ENCODE measurements at places on chromosomes 13 and 19.

DNA sequence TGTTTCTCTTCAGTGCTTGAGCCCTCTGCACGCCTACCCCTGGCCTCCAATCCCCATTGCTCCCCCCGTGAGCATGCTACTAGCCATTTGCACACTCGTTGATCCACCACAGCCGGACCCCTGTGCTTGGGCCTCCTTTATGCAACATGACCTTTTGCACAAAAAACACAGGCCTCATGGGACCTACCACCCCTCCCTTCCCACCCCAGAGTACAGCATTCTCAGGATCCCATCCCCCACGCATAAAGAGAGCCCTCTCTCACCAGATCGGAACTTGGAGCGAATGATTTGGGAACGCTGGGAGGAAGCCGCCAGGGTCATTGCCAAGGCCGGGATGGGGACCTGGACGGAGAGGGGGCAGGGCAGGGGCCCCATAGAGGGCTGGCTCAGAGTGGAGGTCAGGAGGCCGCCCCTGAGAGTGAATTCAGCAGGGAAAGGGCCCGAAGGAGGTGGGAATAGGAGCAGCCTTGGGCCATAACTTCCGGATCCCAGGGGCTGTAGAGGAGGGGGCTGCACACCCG lies 754 bp downstream of the MAMSTR start:
- no peak for DNase-seq

DNA sequence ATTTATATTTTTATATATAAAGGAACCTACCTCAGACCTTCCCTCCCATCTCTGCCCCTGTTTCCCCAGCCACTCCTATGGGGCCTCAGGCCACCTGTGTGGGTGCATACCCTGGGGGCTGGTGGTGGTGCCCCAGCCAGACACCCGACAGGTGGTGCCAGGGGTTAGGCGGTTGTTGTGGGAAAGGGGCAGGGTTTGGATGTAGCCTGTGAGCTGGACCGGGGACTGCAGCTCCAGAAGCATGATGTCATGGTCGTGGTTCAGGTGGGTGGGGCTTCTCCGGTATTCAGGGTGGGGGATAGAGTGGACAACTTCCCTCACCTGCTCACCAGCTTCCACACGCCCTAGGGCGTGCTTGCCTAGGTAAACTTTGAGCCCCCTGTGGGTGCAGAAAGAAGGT lies 5.2 kb downstream of the KLK13 start:
- no peak for DNase-seq

DNA sequence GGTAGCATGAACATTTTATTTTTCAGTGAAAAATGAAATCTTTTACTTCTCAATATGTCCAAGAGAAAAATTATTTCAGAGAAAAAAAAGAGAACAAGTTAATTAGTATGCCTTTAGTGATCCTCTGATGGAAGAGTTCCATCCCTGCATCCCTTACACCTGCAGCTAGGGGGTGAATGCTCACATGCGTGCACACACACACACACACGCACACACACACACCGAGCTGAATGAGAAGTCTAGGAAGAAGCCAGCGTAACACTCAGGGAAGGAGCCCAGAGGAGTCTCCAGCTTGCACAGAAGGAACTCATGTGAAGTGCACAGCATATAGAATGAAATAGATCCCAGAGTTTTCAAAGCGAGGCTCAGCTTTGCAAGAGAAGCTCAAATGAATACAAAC lies 510.5 kb downstream of the IRS2 start:
- DNase-seq: no peak

GRCh38 chr13:111341886-111342285 lies 21.4 kb downstream of the TEX29 start:
- no peak for DNase-seq

DNA sequence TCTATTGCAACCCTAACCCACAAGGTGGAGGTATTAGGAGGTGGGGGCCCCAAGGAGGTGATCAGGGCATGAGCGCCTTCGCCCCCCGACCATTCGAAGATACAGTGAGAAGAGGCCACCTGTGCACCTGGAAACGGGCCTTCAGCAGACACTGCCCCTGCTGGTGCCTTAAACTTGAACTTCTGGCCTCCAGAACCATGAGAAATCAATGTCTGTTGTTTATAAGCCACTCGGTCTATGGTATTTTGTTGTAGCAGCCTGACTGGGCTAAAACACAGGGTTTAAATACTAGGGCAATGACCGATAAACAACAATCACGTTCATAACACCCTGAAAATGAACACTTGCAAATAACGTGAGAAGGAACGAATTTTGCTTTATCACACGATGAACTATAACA lies 85.2 kb upstream of the USP29 start:
- no peak for DNase-seq

DNA sequence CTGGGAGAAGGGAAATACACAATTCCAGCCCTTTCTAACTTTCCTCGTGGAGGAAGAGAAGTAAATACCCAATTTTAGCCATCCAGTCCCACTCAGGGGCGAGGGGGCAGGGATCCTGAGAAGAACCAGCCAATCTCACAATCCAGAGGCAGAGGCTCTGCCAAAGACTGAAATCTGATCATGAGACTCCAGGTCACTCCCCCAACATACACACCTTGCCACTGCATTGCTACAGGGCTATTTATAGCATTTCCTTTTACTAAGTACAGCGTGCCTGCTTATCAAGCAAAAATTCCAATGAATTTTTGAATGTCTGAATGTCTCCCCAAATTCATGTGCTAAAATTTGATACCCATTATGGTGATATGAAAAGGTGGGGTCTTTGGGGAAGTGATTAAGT lies 1687.5 kb downstream of the EFNB2 start:
- no peak for DNase-seq

DNA sequence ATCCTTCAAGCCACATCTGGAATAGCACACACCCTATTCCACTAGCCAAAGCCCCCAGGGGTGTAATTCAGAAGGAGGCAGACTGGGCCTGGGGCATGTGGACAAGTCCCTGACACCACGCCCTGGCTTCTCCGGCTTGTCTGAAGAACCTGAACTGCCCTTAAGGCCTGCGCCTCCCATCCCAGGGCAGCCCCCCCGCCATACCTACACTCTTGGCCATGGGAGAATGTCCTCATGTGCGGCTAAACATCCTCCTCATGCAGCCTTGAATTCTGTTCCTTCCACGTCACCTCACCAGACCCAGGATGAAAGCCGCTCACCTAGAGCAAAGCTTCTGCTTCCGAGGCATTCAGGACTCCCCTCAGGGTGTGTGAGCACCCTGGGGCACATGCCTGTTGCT lies 24.3 kb upstream of the POU2F2 start:
- no peak for DNase-seq

DNA sequence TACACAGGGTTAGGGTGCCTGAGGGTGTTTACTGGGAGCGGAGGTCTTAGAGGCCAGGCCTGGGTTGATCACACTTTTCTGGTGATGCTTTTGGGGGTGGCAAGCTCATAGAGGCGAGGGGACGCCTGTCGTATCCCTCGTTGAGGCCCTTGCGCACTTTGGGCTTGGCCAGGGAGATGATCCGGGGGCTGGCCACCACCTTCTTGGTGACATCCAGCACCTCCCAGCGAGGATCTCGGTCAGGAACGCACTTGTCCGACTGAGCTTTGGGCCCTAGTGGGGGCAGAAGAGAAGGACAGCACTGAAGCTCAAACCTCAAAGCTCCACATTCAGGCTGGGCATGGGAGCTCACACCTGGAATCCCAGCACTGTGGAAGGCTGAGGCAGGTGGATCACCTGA lies 17.6 kb upstream of the MIER2 start:
- no peak for DNase-seq

DNA sequence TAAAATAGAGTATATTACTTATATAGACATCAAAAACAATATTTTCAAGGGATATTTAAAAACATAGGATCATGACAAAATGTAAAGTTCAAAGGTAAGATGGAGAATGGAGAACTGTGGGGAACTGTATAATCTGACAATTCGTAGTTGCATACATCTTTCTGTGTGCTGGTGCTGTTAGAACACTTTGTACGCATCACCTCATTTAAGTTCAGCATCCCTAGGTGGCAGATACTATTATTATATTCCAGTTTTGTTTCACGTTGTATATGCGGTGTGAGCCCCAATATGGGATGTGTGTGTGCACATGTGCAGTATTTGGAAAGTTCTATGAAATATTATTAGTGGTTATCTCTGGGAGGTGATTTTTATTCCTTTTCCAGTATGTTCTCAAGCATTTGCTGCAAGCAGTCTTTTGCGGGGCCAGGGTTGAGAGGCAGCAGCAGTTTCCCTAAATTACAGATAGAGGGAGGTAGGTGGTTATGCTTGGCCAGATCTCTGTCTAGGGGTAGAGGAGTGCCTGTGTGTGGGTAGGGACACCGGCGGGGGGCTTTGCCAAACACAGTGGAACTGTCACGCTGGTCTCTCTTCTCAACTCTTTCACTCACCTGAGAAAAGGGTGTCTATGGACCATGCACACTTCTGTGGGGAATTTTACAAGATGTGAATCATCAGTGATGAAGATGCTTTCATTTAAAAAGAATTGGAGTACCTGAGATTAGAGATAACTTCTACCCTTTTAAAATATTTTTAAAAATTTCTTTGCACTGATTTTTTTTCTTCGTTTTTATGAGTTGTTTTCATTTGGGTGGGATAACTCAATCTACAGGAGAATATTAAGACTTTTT lies 55.6 kb upstream of the ALOX5AP start:
- no peak for DNase-seq

- DNase-seq: no peak
Observed at GRCh38 chr13:64740493-64740892, 2489.6 kb downstream of the PCDH9 start.

DNA sequence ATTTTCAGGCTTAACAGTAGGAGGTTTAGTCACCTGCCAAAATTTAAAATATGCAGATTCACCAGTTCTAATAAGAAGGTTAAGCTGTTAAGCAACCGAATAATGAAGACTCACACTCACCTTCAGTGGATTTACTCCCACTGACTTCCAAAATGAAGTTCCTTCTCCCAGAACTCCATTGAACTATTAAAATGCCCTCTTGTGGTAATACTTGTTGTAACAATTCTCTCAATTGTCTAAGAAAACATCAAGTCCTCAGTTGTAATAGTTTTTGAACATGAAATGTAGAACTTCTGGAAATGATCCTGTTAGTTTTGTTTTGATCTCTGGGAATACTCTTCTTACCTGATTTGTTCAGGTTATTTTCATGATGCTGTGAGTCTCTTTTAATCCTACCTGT lies 522.0 kb upstream of the ATXN8OS start:
- DNase-seq: no peak

DNA sequence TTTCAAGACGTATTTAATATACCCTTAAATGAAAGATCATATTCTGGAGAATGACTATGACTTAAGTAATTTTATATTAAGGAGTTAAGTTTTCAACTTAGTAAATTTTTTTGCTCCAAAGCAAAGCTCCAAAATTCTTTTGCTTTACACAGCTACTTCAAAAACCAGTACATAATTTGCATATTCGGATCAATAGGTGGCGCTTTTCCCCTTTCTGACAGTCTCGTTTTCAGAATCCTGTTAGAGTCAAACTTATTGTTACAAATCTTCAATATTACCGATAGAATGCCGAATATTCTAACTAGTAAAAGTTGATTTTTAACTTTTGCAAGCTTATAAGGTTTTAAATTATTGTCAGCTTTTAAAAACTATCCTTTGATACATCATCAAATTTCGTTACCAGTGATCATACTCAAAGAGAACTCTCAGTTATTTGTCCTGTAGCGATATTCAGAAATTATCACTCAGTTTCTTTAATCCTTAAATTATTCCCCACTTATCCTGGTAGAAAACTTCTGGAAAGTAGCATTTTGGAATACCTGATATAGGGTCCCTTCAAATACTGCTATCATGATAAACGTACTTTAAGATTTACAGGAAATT lies 852.7 kb upstream of the KLHL1 start:
- no peak for DNase-seq

- no peak for DNase-seq
Observed at GRCh38 chr13:91270031-91270430, 77.5 kb upstream of the MIR17HG start.

- no peak for DNase-seq
Observed at GRCh38 chr13:77865622-77866021, 53.0 kb downstream of the EDNRB start.

- DNase-seq: no peak
Observed at GRCh38 chr19:6710273-6711077, 10.0 kb downstream of the C3 start.

GRCh38 chr19:6501740-6502648 lies at the start of gene TUBB4A:
TUBB4A (minus strand) TSS chr19:6502309; CDS start chr19:6502212, 97 bp downstream.
- no peak for DNase-seq

- DNase-seq: no peak
Observed at GRCh38 chr19:13705928-13706447, 58.3 kb upstream of the MRI1 start.

DNA sequence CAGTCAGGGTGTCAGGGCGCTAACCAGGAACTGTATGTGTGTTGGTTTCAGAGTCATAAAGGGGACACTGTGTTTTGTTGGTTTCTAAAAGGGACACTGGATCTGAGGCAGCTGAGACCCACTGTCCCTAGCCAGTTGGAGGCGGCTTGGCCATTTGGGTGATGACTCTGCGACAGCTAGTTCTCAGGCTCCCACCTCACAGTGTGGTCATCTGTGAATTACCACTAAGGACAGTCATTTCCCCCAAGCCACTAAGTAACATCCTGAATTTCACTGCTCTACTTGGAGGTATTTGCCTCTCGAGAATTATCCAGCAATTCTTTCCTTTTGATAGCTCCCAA lies 51.5 kb downstream of the EPS15L1 start:
- no peak for DNase-seq

DNA sequence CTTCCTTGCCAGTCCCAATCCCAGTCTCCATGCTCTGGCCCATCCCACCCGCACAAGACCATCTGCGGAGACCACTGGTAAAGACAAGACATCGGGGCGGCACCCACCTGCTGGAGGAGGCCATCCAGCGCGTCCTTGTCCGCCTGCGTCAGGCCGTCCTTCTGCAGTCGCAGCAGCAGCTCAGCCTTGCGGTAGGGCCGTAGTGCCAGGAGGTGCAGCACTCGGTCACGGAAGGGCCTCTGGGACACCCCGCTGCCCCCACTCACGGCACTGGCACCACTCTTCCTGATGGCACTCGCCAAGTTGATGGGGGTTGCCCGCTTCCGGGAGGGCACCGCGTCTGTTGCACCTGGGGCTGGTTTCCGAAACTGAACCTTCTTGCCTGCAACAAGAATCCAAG lies 23.5 kb upstream of the ISYNA1 start:
- DNase-seq: no peak

DNA sequence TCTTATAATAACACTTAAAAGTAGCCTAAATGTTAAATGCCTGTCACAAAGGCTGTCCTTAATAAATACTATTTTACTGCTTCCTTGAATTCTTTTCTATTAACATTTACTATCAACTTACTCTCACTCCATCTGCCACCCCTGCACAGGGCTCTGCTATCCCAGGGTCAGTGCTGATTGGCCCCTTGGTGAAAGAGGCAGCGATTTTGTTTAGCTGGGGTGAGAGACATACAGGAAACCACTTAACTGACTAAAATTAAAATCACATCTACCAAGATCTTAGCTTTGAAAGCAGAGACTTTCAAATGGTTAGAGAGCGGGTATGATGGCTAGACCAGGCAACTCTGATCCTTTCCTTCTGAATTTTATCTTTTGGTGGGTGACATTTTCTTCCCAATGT lies 149.9 kb upstream of the HTR2A start:
- no peak for DNase-seq

- no peak for DNase-seq
Observed at GRCh38 chr19:51467864-51468544, 9.8 kb upstream of the SIGLEC8 start.

Data from uterus (tissue), 4 donors.